ENCODE measurements at places on chromosomes 3 and 15.

GRCh38 chr15:77659350-77660321, 26.9 kb upstream of the LINGO1 start:
- DNase-seq = peak; percentile 65

- DNase-seq = no peak
These were observed 28.1 kb upstream of the FURIN start for GRCh38 chr15:90840157-90840855.

- no peak for DNase-seq
These were observed 273.1 kb downstream of the FOXP1 start for GRCh38 chr3:71310359-71310979.

DNA sequence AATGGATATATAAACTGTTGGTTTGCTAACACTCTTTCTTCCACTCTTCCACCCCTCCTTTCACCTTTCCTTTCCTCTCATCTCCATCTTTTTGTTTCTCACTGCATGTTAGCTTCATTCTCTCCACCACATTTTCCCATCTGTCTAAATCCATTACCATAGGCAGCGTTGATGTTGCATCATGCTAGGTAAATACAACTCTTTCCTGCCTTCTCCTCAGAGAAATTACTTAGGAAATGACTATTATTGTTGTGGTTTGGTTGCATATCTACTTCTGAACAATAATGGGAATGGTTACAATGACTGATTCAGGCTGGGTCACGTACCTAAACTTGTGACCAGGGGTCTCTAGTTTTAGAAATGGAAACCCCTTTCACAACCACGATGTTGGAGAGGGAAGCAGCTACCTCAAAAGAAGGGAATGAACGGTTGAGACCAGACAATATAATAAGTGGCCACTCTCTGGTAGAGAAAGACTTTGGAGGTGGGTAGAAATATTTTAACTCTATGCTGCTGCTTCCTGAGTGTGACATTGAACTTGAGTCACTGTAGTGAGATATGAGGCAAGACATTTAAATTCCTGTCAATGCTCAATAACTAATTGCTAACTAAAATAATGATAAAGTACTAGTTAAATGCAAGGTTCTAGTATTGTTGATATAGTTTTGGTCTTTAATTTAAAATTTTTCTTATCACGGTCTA, 314.1 kb upstream of the TGFBR2 start:
- DNase-seq = no peak

GRCh38 chr3:184788751-184789150, 23.2 kb upstream of the VPS8 start:
- DNase-seq = no peak

GRCh38 chr3:157129803-157130466, 30.0 kb downstream of the CCNL1 start:
- peak; percentile 27 for DNase-seq

- no peak for DNase-seq
These were observed 130.3 kb downstream of the GHSR start for GRCh38 chr3:172317984-172318383.

DNA sequence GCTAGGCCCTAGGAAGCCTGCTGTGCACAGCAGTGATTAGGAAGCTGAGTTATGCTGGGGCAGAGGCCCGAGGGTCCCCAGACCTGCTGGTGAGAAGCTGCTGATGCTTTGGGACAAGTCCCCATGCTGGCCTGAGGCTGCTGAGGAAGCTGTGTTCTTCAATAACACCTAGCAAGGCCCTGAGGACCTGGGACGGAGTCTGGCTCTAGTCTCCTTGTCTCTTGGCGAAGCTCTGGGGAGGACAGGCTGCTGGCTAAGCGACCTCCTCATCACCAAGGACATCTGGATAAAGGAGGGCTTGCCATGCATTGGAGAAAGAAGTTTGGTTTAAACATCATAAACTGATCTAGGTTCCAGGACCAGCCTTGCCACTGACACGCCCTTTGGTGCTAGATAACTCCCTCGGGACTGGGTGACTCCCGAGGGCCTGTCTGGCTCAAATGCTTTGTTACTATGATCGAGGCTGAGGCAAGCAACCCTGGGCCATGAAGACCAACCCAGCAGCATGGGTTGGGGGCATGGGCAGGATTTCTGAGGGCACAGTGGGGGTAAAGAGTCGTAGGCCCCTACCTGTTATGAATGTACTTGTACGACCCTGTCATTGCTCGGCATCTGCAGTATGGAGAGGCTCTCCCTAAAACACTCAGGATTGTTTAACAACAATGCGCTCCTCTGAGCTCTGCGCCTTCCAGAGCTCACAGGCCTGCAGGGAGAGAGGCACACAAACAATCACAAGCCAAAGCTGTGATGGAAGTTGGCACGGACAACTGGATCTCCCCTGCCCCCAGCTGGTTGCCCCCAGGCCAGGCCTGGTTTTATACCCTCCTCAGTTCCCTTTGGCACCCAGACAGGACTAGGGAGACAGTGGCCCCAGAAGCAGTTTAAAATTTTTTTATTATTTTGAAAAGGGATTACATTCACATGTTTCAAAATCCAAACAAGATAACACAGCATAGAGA, 64.4 kb downstream of the LINGO1 start:
- no peak for DNase-seq

DNA sequence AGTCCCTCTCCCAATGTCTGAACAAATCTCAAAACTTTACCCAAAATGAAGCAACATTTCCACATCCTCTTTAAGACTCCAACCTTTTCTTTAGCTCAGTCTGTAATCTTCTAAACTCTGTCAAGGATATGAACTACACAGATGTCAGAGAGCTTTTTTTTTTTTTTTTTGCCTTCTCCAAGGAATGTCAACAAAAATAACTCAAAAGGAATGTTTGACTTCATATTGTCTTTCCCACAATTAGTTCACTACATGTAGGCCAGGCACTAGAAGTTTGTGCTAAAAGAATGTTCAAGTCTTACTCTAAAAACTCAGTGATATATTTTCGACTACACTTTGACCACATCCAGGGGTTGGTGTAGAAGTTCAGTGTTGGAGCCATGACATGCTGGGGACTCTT, 37.1 kb downstream of the ADAMTS9 start:
- no peak for DNase-seq

- no peak for DNase-seq
These were observed 13.2 kb upstream of the CCDC13 start for GRCh38 chr3:42786212-42786611.

GRCh38 chr3:101179637-101180036, 140.7 kb downstream of the IMPG2 start:
- DNase-seq = no peak

DNA sequence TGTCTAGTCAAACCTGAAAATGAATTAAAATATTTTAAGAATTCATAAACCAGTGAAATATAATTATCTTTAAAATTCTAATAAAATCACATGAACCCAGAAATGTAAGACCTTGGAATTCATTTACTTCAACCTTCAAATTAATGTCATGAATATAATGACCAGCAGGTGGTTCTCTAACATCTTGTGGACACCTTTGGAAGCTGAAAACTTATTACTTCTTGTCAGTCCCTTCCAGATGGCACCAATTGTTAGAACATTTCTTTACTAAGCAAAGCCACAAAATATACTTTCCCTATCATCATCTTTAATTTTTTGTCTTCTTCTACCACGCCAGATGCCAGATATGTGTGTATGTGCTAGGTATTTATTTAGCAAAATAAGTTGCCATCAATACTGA, 240.0 kb downstream of the MBNL1 start:
- no peak for DNase-seq

DNA sequence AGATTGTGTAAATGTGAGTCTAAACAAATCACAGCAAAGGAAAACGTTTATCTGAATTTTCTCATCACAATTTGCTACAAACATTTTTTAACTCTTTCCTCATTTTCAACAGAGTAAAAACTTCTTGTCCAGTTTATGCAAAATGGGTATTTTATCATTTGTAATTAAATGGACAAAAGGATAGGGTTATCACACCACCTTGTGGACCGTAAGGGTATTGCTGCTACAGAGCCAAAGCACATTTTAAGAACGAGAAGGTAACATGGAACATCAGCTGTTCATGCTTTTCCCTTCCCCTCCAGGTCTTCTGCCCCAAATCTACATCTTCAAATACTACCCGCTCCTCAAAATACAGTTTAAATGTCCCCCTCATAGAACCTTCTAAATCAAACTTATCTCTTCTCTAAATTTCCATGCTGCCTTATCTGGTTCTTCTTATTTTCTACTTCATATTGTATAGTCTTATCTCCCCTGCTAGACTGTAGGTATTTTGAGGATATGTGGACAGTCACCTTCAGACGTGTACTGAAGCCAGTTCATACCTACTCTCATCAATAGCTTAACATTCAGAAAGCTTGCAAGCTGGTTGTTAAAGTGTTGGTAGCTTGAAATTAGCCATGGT, 12.8 kb upstream of the SETMAR start:
- peak; percentile 41 for DNase-seq

GRCh38 chr3:189393598-189393997, 221.8 kb downstream of the TPRG1 start:
- no peak for DNase-seq

DNA sequence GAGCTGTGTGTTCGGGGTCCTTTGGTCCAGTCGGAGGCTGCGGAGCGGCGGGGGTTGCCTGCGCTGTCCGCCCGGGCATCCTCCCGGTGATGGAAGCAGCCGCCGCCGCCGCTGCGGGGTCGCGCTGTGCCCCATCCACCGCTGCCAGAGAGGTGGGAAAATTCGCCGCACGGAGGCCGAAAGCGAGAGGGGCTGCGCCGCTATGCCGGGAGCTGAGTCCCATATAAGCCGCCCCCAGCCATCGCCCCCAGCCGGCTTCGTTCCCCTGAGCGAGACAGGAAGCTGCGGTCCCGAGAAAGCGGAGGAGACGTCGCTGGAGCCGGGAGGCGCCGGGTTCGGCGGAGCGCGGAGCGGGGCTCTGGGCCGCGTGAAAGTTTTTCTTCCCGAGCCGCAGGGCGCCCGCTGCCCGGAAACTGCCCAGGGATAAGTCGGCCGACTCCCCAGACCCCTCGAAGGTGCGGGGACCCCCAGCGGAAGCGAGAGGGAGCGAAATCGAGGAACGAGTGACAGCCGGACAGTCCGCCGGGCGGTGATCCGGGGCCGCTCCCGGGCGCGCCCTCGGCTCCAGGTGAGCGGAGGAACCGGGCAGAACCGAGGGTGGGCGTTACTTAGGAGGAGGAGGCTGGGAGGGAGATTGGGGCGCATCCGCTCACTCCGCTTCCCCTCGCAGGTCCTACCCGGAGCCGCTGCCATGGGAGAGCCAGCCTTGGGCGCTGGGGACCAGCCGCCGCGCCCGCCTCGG, 574 bp downstream of the CHST2 start:
- peak; percentile 56 for DNase-seq

- DNase-seq = no peak
These were observed 176.7 kb upstream of the CADPS start for GRCh38 chr3:63051920-63052319.

DNA sequence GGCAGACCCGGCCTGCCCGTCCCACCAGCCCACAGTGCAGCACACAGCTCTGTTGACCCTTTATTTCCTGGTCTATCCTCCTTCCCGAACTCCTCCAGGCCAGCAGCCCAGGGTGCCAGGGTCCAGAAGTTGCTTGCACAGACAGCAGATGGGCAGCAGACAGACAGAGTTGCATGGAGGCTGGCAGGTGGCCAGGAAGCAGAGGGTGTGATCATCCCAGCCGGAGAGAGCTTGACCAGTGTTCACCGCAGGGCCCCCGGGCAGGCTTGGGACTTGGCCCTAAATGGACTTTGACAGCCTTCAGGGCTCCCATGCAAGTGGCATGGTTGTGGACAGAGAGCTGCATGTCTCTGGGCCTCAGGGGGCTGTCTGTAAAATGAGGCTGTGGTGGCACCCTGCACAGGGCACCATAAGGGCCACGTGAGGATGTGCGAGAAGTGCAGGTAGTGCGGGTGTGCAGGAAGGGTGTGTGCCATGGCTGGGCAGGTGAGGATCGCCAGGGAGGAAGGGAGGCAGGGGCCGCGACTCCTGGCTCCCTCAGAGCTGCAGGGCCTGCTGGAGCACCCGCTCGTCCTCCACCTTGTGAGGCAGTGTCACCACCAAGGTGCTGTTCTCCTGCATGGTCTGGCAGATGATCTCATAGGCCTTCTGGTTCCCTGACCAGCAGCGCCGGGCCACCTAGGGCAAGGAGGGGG, 6.3 kb upstream of the ZXDC start:
- no peak for DNase-seq

DNA sequence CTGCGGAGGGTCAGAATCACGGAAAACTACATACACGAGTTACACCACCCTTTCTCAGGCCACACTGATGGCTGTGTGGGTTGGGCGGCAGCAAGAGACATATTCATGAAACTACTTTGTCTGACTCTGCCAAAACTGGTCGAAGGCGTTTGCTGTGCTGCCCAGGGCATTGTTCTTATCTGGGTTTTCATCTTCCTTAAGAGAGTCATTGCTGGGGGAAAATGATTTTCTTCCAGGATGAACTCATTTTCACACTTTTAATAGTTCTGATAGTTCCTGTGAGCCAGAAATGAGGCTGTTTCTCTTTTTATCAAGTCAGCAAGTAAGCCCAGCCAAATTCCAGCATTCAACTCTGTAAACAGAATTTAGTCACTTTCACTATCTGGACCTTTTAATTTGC, 47.6 kb downstream of the TRIM71 start:
- no peak for DNase-seq

GRCh38 chr15:38706956-38707355, 142.3 kb upstream of the RASGRP1 start:
- DNase-seq = no peak

GRCh38 chr15:58396181-58396580, 35.6 kb upstream of the LIPC start:
- DNase-seq = no peak

GRCh38 chr15:55588815-55589115, 620 bp upstream of the PYGO1 start:
- DNase-seq = no peak

DNA sequence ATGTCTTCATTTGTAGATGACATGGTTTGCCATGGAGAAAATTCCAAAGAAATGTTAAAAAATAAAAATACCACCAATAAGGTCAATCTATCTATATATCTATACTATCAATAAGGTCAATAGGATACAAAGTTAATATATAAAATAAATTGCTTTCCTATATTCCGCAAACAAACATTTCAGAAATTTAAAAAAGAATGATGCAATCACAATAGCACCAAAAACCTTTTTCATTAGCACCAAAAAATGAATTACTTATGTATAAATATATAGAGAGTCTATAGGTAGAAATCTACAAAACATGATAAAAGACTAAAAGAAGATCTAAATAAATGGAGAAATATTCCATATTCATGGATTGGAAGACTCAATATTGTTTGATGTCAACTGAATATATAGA, 22.8 kb upstream of the GOLGA8A start:
- no peak for DNase-seq

DNA sequence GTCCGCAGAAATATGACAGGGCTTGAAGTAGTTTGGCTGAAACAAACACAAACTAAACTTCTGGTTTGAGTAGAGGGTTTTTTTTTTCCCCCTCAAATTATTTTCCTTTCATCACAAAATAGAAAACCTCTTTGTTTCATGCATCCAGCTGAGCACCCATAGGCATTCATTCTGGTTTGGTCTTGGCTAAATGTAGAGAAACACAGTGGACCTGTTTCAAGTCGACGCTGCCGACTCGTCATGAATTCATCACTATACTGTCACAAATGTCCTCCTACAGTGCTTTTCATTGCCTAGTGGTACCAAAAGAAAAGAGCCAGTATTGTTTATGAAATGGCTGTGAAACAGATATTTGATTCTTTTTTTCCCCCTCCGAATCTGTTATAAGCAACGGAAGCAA, 52.4 kb upstream of the GYG1 start:
- DNase-seq = no peak

- no peak for DNase-seq
These were observed 124.4 kb upstream of the LIPC start for GRCh38 chr15:58307313-58307961.

- no peak for DNase-seq
These were observed 486.0 kb upstream of the AGTR1 start for GRCh38 chr3:148211725-148212124.

Data from stimulated activated CD4-positive, alpha-beta T cell treated with anti-CD3 and anti-CD28 coated beads, Interleukin-2, amount 100 ng/mL, for 24 hours (primary cell).